ENCODE measurements at places on chromosomes 6 and 20. TPM values are rescaled to one million over a fixed set of nuclear protein-coding genes. Genes with fewer than 3 reads are reported as not detected.

Gene BPIFA1
- total RNA-seq, result not detected

DNA sequence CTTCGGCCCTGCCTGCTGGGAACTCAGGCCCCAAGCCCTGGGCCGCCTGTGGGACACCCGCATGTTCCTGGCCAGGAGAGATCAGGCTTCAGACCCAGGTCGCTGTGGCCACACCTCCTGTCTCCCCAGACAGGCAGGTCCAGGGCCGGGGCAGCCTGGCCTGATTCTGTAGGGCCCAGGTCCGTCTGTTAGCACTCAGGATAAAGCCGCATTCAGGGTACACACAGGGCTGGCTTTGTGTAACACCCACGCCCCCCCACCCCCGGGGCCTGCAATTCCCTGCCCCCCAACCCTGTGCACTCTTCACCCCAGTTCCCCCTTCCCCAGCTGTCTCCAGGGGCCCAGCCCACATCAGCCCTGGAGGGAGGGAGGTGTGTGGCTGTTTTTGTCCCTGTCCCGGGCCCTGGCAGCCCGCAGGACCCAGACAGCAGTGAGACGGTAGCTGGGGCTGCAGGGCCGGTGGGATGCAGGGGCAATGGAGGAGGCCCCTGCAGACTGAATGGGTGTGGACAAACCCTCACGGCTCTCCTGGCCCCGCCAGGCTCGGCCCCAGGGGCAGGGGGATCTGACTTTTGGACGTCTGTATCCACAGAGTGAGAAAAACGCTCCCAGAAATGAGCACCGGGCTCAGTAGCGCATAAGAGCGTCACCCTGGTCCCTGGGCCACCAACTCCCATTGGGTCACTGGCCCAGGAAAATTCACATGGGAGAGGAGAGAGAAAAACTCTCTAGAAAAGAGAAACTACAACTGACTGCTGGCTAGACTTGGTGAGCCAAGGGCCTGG lies 42.4 kb upstream of the ZBP1 start:
- H3K4me3 ChIP-seq, result no peak overlapping the region
- H3K4me1 ChIP-seq, result peaks cover 19% of the 10 kb centered on the region
- no peak overlapping the region for H3K27ac ChIP-seq
- H3K36me3 ChIP-seq, result no peaks in the 10 kb centered on the region
- no peak for DNase-seq
- no peaks in the 10 kb centered on the region for H3K27me3 ChIP-seq

DNA sequence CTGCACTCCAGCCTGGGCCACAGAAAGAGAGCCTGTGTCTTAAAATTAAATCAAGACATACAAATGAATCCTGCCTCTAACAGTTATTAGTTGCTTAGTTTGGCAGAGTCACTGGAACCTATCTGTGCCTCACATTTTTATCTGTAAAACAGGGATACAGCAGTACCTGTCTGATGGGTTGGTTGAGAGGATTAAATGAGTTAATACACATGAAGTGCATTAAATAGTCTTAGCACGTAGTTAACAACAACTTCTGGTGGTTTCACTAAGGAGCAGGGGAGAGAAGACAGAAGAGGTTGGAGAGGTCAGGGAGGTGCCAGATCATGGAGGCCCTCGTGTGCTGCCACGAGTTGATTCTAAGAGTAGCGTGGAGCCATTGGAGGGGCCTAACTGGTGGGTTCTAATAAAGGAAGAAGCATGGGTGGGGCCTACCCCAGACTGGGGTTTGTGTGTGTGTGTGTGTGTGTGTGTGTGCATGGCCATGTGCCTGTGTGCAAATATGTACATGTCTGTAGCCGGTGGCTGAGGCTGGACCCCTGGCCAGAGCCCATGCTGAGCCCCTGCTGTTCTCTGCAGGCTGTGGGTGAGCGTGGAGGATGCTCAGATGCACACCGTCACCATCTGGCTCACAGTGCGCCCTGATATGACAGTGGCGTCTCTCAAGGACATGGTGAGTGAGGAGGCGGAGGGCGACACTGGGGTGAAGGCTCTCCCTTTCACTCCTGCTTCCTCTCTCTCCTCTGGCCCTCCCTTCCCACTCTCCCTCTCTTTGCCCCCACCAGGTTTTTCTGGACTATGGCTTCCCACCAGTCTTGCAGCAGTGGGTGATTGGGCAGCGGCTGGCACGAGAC lies 9.1 kb downstream of the RBCK1 start:
- H3K27me3 ChIP-seq, result no peaks in the 10 kb centered on the region
- H3K4me3 ChIP-seq, result no peak overlapping the region
- peaks cover 36% of the 10 kb centered on the region for H3K4me1 ChIP-seq

DNA sequence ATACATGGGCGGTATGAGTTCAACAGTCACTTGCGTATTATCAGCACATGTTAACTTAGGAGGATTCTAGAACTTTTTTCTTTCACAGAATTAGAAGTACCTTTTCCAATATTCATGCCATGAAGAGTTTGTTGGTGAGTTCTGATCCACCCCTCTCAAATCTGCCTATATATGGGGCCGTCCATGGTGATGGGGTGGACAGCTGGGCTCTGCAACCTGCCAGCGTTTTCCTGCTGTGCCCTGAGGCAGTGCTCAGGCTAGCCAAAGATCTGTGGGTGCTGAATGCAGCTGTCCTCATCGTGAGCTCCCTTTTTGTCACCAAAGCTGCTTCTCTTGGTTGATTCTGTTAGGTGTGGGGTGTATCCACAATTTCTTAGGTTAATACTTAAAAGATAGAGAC lies 88.7 kb downstream of the THBS2 start:
- H3K4me3 ChIP-seq, result no peak overlapping the region
- no peak for DNase-seq
- H3K4me1 ChIP-seq, result no peaks in the 10 kb centered on the region
- peaks cover 10% of the 10 kb centered on the region for H3K27me3 ChIP-seq
- H3K36me3 ChIP-seq, result no peaks in the 10 kb centered on the region

DNA sequence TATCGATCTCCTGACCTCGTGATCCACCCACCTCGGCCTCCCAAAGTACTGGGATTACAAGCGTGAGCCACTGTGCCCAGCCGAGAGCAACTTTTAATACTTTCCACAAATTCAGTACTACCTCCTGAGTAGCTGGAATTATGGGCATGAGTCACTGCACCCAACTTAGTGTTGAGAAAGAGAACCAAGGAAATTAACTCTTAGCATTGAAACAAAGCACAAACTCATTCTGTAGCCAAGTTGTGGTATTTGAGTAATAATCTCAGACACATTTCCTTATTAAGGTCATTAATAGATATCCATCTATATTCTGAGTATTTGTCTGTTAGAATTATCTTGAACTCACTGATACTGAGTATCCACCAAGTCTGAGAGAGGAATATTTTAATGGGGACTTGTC lies 14.3 kb upstream of the ELOVL2 start:
- H3K4me1 ChIP-seq, result no peaks in the 10 kb centered on the region
- H3K36me3 ChIP-seq, result no peaks in the 10 kb centered on the region
- H3K4me3 ChIP-seq, result no peak overlapping the region
- no peak for DNase-seq
- peaks cover under 1% of the 10 kb centered on the region for H3K27me3 ChIP-seq
- H3K27ac ChIP-seq, result no peak overlapping the region

GRCh38 chr6:53811082-53811481 lies 16.3 kb downstream of the LRRC1 start:
- H3K27ac ChIP-seq, result no peak overlapping the region
- H3K27me3 ChIP-seq, result no peaks in the 10 kb centered on the region
- no peaks in the 10 kb centered on the region for H3K36me3 ChIP-seq

DNA sequence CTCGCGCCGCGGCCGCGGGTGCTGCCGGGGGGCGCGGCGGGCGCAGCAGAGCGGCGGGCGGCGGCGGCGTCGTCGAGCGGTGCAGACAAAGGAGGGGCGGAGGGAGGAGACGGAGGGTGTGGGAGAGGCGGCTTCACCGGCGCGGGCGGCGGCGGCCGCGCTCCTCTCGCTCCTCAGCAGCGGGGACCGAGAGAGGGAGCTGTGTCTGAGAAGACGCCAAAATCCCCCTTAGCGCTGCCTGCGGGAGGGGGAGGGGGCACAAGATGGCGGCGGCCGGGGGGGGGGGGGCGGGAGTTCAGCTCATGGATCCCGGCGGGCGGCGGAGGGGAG lies 296 bp downstream of the ADNP start:
- H3K27ac ChIP-seq, result peak overlapping the region; percentile 99
- peaks cover 8% of the 10 kb centered on the region for H3K36me3 ChIP-seq
- H3K4me3 ChIP-seq, result peak overlapping the region; percentile 92

- H3K4me3 ChIP-seq, result no peak overlapping the region
- peaks cover 5% of the 10 kb centered on the region for H3K36me3 ChIP-seq
- no peak for DNase-seq
Observed at GRCh38 chr6:31368461-31368860, 11.5 kb upstream of the HLA-B start.

GRCh38 chr20:49534255-49534712 lies 33.7 kb downstream of the PTGIS start:
- H3K36me3 ChIP-seq, result no peaks in the 10 kb centered on the region
- DNase-seq, result peak; percentile 45
- H3K27ac ChIP-seq, result no peak overlapping the region
- peaks cover 3% of the 10 kb centered on the region for H3K27me3 ChIP-seq
- H3K4me1 ChIP-seq, result no peaks in the 10 kb centered on the region
- H3K4me3 ChIP-seq, result no peak overlapping the region

DNA sequence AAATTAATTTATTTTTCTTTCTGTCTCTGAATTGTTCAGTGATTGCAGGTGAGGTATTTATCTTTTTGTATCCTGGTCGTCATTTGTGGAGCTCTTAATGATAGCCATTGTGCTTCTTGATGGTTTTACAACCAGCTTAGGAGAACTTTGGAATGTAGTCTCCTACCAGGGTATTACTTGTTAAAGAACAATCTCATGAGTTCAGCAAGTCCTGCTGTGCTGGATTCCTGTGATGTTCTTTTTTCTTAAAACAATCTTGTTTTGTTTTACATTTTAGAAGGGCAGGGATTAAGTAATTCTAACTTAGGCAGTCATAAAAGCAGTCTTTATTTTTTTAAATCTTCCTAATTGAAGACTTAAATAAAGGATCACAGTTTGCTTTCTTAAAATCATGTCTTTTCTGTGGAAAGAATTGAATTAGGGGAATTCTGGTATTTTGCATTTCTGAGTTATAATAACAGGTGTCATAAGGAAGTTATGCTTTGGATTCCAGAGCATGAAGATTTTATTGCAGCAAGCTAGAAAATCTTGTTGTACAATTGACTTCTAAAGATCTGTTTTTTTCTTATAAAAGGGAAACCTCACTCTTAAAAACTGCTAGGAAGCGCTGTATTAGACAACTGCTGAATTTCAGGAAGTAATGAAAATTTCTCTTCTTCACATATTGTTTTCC lies 23.7 kb downstream of the RIOK1 start:
- no peak overlapping the region for H3K4me3 ChIP-seq
- no peaks in the 10 kb centered on the region for H3K4me1 ChIP-seq
- H3K27me3 ChIP-seq, result no peaks in the 10 kb centered on the region
- peaks cover 44% of the 10 kb centered on the region for H3K36me3 ChIP-seq

GRCh38 chr6:140871911-140872310 lies 1260.8 kb upstream of the GJE1 start:
- H3K4me1 ChIP-seq, result no peaks in the 10 kb centered on the region
- H3K27me3 ChIP-seq, result no peaks in the 10 kb centered on the region
- H3K27ac ChIP-seq, result no peak overlapping the region
- no peaks in the 10 kb centered on the region for H3K36me3 ChIP-seq
- H3K4me3 ChIP-seq, result no peak overlapping the region

Gene PPT2
- total RNA-seq, result 23.1 TPM

DNA sequence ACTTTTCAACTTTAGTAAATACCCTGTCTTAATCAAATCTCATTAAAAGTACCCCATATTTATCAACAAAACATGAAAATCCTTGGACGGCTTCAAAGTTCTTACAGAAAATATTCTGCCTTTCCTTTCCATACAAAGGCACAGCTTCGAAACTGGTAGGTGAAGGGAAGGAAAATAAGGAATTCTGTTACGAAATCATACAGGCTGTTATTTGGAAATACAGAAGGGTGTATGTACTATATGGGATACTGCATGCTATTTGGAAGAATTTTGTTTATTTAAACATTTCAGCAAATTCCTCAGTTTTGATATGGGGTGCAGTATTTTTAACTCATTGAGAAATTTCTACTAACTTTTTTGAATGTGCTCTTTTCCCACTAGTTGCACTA lies 138.4 kb upstream of the BTN3A2 start:
- H3K36me3 ChIP-seq, result no peaks in the 10 kb centered on the region
- H3K4me3 ChIP-seq, result no peak overlapping the region
- H3K27me3 ChIP-seq, result no peaks in the 10 kb centered on the region
- DNase-seq, result no peak
- H3K4me1 ChIP-seq, result peaks cover 11% of the 10 kb centered on the region

DNA sequence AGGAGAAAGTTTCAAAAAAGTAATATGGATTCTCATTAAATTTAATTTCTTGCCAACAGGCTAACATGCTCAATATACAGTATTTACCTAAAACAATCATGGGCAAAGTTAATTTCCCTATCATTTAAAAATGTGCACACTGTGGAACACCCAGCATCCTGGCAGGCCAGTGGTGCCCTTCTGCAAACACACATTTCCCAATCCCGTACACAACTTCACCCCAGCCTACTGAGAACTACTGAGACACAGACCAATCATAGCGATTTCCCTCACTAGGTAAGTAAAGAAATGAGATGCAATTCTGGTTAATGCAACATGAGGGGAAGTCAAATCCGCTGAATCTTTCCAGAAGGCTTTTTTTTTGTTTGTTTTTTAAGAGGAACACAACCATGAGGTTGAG lies 7.6 kb downstream of the USP45 start:
- H3K36me3 ChIP-seq, result peaks cover 3% of the 10 kb centered on the region
- H3K4me3 ChIP-seq, result no peak overlapping the region
- peaks cover under 1% of the 10 kb centered on the region for H3K4me1 ChIP-seq
- H3K27me3 ChIP-seq, result no peaks in the 10 kb centered on the region
- no peak for DNase-seq
- H3K27ac ChIP-seq, result no peak overlapping the region

DNA sequence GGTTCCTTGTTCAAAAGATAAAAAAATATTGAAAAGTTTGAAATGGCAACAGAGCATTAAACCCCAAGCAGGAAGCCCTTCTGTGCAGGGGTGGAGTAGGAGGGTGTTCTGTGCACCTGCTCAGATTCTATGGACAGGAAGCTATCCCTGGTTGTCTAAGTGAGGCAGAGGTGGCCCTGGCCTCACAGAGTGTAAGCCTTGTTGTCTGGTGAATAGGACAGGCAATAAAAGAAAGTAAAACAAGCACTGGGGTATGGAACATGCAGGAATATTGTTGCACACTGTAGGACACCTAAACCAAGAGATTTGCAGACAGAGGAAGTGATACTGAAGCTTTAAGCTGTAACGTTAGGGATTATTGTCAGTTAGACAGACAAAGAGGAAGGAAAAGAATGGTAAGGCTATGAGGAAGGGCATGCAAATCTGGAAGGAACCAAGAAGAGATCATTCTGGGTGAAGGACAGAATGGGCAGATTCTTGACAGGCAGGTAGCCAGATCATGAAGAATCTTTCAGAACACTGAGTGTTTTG lies 66.8 kb downstream of the TBC1D7 start:
- DNase-seq, result peak; percentile 31
- H3K4me3 ChIP-seq, result no peak overlapping the region
- peak overlapping the region; percentile 3 for H3K27ac ChIP-seq

- no peak overlapping the region for H3K4me3 ChIP-seq
- H3K27ac ChIP-seq, result no peak overlapping the region
- no peak for DNase-seq
- peaks cover 1% of the 10 kb centered on the region for H3K4me1 ChIP-seq
- H3K36me3 ChIP-seq, result no peaks in the 10 kb centered on the region
Observed at GRCh38 chr6:99216959-99217358, 132.5 kb downstream of the FAXC start.

Gene WFDC2
- 0.73 TPM for total RNA-seq

Gene RTF2
- 65.1 TPM for total RNA-seq
